ENCODE measurements at places on chromosomes 5 and 9. TPM values are rescaled to one million over a fixed set of nuclear protein-coding genes. Genes with fewer than 3 reads are reported as not detected.

DNA sequence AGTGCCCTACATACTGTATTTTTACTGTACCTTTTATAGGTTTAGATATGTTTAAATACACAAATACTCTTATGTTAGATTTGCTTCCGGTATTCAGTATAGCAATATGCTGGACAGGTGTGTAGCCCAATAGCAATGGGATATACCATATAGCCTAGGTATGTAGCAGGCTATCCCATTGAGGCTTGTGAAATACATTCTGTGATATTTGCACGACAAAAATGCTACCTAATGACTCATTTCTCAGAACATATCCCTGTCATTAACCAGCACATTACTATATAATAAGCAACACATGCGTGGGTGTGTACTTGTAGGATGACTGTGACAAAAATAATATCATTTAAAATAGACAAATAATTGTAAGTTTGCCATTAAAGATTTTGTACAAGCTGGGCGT is 208.8 kb downstream of the MRPS30 start:
- H3K27me3 ChIP-seq: no peaks in the 10 kb centered on the region
- no peaks in the 10 kb centered on the region for H3K4me1 ChIP-seq
- no peaks in the 10 kb centered on the region for H3K36me3 ChIP-seq

Gene MAPKAP1
- total RNA-seq: 74.5 TPM

- H3K27ac ChIP-seq: peak overlapping the region; percentile 35
- H3K4me3 ChIP-seq: no peak overlapping the region
- no peaks in the 10 kb centered on the region for H3K27me3 ChIP-seq
- H3K4me1 ChIP-seq: peaks cover 9% of the 10 kb centered on the region
- no peaks in the 10 kb centered on the region for H3K36me3 ChIP-seq
- peak; percentile 55 for DNase-seq
Measured at GRCh38 chr9:125513668-125514413, 193.2 kb downstream of the MAPKAP1 start.

GRCh38 chr9:134642385-134643181 is 980 bp downstream of the COL5A1 start:
- H3K27ac ChIP-seq: peak overlapping the region; percentile 93
- peak overlapping the region; percentile 80 for H3K4me3 ChIP-seq
- no peaks in the 10 kb centered on the region for H3K27me3 ChIP-seq
- peaks cover 36% of the 10 kb centered on the region for H3K4me1 ChIP-seq
- peak; percentile 68 for DNase-seq

Gene NIPSNAP3A
- 44.4 TPM for total RNA-seq

DNA sequence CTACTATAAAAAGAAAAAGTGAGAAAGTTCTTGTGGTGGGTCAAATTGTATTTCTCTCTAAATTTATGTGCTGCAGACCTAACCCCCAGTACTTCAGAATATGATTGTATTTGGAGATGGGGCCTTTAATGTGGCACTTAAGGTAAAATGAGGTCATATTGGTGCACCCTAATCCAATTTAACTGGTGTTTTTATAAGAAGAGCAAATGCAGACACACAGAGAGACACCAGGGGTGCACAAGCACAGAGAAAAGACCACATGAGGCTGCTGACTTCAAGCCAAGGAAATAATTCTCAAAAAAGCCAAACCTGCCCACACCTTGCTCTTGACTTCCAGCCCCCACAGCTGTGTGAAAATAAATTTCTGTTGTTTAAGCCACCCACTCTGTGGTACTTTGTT is 80.2 kb upstream of the HTR4 start:
- no peaks in the 10 kb centered on the region for H3K36me3 ChIP-seq
- H3K4me1 ChIP-seq: no peaks in the 10 kb centered on the region
- no peak for DNase-seq
- no peak overlapping the region for H3K27ac ChIP-seq

DNA sequence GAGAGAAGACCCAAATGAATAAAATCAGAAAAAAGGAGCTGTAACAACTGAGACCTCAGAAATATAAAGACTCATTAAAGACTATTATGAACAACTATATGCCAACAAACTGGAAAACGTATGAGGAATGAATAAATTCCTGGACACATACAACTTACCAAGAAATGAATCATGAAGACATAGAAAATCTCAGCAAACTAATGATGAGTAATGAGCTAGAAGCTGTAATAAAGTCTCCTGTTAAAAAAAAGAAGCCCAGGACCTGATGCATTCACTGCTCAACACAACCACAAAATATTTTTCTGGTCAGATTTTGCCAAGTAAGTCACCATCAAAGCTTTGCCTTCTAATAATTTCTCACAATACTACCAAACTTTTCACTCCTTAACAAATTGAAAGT is 666.7 kb downstream of the LRRC70 start:
- no peak overlapping the region for H3K4me3 ChIP-seq
- H3K27ac ChIP-seq: peak overlapping the region; percentile 15
- H3K27me3 ChIP-seq: no peaks in the 10 kb centered on the region

- no peaks in the 10 kb centered on the region for H3K27me3 ChIP-seq
- H3K4me3 ChIP-seq: no peak overlapping the region
- no peaks in the 10 kb centered on the region for H3K36me3 ChIP-seq
- H3K4me1 ChIP-seq: no peaks in the 10 kb centered on the region
- H3K27ac ChIP-seq: no peak overlapping the region
- DNase-seq: no peak
Measured at GRCh38 chr9:1031951-1032601, 18.1 kb upstream of the DMRT2 start.

GRCh38 chr9:13648676-13649075 is 369.2 kb upstream of the MPDZ start:
- no peak overlapping the region for H3K27ac ChIP-seq
- H3K4me1 ChIP-seq: no peaks in the 10 kb centered on the region
- H3K36me3 ChIP-seq: no peaks in the 10 kb centered on the region
- no peak for DNase-seq
- H3K4me3 ChIP-seq: no peak overlapping the region

- no peak overlapping the region for H3K4me3 ChIP-seq
- no peak for DNase-seq
- no peaks in the 10 kb centered on the region for H3K36me3 ChIP-seq
- no peaks in the 10 kb centered on the region for H3K27me3 ChIP-seq
- no peak overlapping the region for H3K27ac ChIP-seq
Measured at GRCh38 chr5:43418561-43418960, 6.4 kb upstream of the CCL28 start.

GRCh38 chr5:83487155-83487554 is 15.6 kb downstream of the VCAN start:
- H3K36me3 ChIP-seq: peaks cover 7% of the 10 kb centered on the region
- no peaks in the 10 kb centered on the region for H3K27me3 ChIP-seq
- peaks cover 5% of the 10 kb centered on the region for H3K4me1 ChIP-seq
- no peak overlapping the region for H3K27ac ChIP-seq

DNA sequence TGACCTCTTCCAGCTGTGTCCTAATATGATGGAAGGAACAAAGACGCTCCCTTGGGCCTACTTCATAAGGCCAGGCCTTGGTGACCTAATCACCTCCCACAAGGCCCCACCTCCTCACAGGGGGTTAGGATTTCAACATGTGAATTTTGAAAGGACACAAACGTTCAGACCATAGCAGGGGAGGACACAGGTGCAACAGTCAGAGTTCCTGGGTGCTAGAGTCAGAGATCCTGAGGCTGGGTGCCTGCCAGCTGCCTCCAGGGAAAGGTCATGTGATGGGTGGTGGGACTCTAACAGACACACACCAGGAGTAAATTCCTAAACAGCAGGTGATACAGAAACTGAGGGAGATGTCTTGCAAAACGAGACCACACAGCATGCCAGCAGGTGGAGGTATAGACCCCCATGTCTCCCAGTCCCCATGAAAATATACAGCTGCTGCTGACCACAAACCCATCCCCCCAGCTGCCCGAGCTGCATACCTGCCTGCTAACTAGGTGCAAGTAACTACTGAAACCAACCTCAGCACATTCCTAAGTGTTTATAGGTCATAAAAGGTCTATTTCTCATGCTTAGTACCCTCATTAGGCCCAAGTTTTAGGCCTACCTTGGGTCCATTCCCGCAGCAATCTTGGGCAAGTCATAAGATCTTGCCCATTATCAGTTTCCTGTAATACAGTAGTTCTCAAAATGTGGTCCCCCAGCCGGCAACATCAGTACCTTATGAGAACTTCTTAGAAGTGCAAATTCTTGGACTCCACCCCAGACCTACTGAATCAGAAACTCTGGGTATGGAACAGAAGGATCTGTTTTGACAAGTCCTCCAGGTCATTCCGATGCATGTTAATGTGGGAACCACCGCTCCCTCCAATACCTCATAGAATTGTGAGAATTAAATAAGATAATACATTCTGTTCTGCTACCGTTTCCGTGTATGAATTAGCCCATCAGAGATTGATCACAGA is 245.3 kb downstream of the ENC1 start:
- H3K4me1 ChIP-seq: peaks cover 29% of the 10 kb centered on the region
- H3K27ac ChIP-seq: peak overlapping the region; percentile 82
- H3K27me3 ChIP-seq: no peaks in the 10 kb centered on the region
- DNase-seq: peak; percentile 71
- no peaks in the 10 kb centered on the region for H3K36me3 ChIP-seq
- no peak overlapping the region for H3K4me3 ChIP-seq

- H3K27me3 ChIP-seq: no peaks in the 10 kb centered on the region
- no peaks in the 10 kb centered on the region for H3K36me3 ChIP-seq
- no peak overlapping the region for H3K4me3 ChIP-seq
- peak overlapping the region; percentile 78 for H3K27ac ChIP-seq
Measured at GRCh38 chr5:157289164-157289819, 23.4 kb downstream of the CYFIP2 start.

DNA sequence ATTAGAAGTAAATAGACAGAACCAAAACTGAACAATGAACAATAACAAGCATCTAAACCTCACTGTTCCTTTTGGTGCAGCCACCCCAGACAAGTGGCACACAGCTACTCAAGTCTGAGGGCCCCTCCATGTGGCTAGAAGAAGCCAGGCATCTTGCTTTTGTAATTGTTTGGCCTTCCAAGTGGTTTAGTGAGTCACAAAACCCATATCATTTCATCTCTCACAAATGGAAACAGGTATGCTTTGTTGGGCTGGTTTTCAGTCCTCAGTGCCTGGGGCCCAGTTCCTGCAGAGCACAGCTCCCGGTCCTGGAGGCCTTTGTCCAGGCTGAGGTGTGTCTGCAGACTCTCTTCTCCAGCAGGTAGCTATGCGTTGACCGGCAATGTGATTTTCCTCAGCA is 16.7 kb downstream of the PRLR start:
- H3K4me3 ChIP-seq: no peak overlapping the region
- H3K4me1 ChIP-seq: no peaks in the 10 kb centered on the region
- H3K27me3 ChIP-seq: no peaks in the 10 kb centered on the region
- no peak overlapping the region for H3K27ac ChIP-seq

Gene ABO
- 4.8 TPM for total RNA-seq

- H3K4me3 ChIP-seq: peak within 1 kb of the TSS; percentile 4
- no peaks in the 10 kb centered on the region for H3K27me3 ChIP-seq
- H3K27ac ChIP-seq: peak within 1 kb of the TSS; percentile 57
- DNase-seq: peak; percentile 36
- no peaks in the 10 kb centered on the region for H3K36me3 ChIP-seq
Measured at GRCh38 chr5:141135030-141135717, at the start of gene PCDHB5. Gene PCDHB5, plus strand, starts transcription at chr5:141135206. Its CDS starts 229 bp downstream, at chr5:141135435.

Gene TBCA
- total RNA-seq: 267 TPM

- no peaks in the 10 kb centered on the region for H3K27me3 ChIP-seq
- H3K27ac ChIP-seq: no peak overlapping the region
- H3K4me1 ChIP-seq: no peaks in the 10 kb centered on the region
- DNase-seq: peak; percentile 23
- H3K36me3 ChIP-seq: no peaks in the 10 kb centered on the region
Measured at GRCh38 chr5:157219491-157220271, 39.0 kb downstream of the ITK start.

Gene BTNL8
- total RNA-seq: 19.1 TPM

Measured in hepatocyte (in vitro differentiated cells).